GM04503 (cell line): ENCODE measurements at places on chromosomes 1 and 21.
A peak's percentile ranks its signal among the peaks of the same experiment; 100 is the strongest.

- no peak for DNase-seq
Observed at GRCh38 chr1:9529190-9529589, 10.1 kb upstream of the SLC25A33 start.

DNA sequence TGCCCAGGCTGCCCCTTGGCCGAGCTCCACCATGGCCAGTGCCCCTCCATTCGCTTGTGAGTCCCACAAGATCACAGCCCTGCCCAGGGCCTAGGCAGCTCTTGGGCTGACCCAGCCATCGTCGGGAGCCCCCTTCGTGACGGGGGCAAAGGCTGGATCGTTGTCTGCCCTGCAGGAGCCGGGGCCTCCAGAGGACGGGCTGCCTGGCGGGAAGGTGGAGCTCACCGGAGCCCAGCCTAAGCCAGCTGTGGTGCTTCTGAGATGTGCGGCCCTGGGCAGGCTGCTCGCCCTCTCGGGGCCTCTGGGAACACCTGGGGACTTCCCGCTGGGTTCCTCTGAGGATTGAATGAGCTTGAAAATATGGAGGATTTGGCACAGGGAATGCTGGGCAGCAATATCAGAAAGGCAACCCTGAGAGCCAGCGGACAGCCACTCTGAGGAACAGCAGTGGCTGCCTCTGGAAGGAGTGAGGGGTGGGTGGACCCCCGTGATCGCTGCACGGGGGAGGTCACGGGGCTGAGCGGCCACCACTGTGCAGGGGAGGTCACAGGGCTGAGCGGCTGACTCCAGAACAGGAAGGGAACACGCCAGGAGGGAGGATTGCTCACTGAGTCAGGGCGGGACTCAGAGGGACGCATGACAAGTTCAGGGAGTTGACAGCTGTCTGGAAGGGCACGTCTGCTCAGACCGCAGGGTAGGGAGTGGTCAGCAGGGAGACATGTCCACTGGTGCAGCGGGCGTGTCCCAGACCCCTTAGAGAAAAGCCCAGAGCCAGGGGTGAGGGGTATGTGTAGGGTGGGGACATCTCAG is 19.3 kb downstream of the TP73 start:
- DNase-seq, result no peak

DNA sequence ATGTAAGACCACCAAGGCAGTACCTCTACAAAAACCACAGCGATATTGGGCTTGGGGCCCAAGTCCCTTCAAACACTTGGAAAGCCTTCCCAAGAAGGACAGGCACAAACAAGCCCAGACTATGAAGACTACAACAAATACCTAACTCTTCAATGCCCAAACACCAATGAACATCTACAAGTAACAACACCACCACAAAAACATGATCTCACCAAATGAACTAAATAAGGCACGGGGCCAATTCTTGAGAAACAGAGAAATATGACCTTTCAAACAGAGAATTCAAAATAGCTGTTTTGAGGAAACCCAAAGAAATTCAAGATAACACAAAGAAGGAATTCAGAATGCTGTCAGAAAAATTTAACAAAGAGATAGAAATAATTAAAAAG is 86.8 kb downstream of the COL24A1 start:
- no peak for DNase-seq

DNA sequence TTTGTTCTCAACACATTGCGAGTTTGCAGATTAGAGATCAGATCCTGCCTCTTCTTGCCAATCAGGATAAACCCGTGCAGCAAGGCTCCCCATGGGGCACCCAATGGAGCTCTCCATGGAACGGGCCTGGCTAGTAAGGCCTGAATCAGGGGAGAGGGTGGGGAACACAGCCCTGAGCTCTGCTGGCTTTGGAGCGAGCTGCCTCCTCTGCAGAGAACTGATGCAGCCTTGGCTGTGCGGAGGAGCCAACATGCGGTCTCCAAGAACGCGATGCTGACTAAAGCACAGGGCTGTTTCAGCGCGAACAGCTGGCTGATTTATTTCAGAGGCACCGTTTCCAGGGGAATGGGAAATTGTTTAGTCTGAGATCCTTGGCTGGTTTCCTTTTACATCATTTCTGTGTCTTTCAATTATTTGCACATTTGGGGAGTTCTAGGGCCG is 139.7 kb downstream of the TSEN15 start:
- peak; percentile 82 for DNase-seq

DNA sequence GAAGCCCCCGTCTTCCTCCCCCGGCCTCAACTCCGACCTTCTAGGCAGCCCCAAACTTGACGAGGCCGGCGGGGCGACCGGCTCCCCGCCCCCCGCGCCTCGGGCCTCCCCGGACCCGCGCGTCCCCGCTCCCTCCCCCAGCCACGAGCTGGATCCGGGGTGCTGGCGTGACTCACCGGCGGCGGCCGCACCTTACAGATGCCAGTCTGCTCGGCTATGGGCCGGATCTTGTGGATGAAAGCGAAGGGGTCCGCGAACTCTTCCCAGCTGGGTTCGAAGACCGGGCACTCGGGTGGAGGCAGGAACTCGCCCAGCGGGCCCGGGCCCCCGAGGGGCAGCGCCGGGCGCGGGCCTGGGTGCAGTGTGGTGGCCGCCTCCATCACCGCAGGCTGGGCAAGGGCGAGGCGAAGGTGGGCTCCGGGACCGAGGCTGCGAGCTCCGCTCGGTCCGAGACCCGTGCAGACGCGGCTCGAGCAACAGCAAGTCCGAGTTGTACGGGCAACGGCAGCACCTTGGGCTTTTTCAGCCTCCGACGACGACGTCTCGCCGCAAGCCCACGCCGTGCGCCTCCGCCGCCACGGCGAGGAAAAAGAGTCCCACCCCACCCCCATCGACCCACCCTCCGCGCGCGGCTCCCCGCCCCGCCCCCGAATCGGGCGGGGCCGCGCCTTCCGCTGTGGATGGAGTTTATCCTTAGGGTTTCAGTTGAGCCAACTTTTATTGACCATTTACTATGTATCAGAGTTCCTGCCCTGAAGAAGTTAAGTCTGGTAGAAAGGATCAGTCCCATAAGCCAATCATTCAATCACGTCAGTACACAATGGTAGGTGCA is at the start of gene KDM5B:
KDM5B (minus strand) TSS at position 496 of the 832 bp plus-strand sequence; CDS start at position 380, 116 bp downstream.
- no peak for DNase-seq

DNA sequence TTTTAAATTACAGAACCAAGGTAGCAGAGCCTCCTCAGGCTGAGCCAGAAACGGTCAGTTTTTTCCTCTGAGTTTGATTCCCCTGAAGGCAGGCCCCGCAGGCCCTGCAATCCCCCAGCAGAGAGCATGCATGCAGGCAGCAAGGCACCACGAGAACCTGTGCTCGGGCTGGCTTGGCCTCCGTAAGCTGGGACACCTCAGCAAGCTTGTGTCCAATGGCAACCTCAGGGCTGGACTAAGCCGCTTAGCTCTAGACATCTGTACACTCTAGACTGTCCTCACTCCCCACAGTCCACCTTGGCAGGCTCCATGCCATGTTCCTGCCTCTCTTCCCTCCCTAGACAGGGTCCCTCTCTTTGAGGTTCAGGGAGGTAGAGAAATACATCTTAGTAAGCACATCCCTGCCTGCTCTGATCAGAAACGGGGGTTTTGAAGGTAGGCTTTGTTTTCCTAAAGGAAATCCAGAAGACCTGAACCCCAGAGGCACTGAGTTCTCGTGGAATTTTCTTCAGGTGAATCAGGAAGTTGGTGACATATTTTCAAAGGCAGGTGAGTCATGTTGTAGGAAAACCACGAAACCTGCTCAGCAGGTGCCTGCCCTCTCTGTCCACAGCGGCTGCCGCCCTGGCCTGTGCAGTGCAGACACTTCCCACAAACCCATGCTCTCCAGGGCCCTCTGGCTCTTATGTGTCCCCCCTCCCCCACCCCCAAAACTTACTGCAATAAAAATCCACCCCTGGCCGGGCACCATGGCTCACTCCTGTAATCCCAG is 7.0 kb downstream of the TMEM63A start:
- no peak for DNase-seq

- no peak for DNase-seq
Observed at GRCh38 chr1:56547977-56548376, 31.4 kb downstream of the PLPP3 start.

DNA sequence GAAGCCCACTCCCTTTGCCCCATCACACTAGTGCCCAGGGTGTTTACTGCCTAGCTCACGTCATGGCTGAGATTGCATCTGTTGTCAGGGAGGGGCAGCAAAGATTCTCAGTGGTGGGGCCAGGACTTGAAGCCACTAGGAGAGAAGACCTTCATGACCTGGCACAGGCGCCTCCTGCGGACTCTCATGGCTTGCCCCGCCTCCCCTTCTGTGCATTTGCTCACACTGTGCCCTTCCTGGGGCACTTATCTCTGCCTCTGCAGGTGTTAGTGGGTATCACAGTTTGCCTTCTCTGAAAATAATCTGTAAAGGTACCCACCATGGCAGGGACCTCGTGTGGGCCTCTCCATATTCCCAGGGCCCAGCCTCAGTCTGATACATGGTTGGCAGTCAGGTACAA is 20.1 kb downstream of the PTPRU start:
- DNase-seq, result no peak

- DNase-seq, result no peak
Observed at GRCh38 chr1:5945445-5945844, 46.8 kb downstream of the NPHP4 start.

DNA sequence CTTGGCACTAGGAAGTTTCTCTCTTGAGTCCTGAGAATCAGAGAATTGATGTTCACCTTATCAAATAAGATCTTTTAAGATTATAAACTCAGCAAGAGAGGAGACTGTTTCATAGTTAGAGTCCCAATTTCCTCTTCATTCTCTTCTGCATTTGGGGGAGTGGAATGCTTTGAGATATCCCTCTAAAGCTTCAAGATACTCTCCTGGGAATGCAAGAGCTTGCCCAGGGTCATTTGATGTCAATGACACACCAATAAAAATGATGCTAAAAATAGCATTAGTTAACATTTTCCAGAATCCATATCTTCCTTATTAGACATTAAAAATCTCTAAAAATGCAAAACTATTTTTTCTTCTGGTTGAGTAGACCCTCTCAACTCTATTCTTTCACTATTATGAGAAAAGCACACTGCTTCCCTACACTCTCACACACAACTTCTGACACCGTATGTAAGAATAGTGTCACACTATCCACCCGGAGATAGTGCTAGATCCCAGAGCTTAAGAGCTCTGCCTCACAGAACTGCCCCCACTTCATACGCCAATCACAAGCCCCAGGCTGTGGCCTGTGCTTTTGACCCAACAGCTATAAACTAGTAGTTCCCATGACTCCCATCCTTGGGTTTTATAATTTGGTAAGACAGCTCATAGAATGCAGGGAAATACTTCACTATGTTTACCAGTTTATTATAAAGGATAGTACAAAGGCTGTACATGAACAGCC is 399.9 kb upstream of the RUNX1 start:
- DNase-seq, result no peak

- no peak for DNase-seq
Observed at GRCh38 chr21:22925032-22925431, 1926.8 kb downstream of the NCAM2 start.

DNA sequence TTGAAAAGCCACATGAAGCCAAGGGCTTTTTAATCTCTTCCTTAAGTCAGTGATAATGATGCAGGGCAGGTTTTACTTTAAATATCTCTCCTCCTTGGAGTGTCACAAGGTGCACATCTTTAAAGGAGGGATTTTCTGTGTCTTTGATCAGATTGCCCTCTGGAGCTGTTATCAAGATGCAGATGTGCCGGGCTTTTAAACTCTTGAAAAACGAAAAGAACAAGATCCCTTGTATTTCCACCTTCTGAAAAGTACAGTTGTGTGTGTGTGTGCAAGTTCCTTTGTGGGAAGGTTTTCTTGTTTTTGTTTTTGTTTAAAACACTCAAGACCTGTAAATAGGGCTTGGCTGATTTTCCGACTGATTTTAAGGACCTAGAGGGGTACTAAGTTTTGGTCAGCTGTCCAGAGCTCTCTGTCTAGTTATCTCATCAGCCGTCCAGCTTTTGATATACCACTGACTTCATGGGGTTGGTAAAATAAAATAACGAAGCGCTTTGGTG is 1.6 kb downstream of the MARK1 start:
- DNase-seq, result no peak

DNA sequence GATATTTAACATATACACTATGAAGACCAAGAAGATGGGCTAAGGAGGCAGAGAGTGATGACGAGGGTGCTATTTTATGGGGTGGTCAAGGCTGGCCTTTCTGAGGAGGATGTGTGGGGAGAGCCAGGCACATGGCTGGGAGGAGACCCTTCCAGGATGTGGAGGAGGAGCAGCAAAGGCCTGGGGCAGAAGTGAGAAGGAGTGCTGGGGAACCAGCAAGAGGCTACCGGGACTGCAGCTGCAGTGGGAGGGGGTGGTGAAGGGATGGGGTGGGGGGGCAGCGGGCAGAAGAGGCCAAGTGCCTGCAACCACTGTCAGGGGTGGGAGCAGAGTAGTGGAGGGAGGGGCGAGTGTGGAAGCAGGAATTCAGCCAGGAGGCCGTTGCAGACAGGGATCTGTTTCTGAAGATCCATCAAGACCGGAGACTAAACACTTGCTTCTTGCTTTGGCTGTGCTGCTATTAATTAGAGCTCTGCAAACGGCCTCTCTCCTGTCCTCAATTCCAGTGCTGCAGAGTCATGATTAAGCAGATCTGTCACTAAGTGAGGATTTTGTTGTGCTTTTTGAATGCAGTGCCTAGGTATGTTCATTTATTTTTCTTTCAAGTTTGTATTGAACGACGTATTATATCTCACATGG is 89.9 kb downstream of the IER5 start:
- DNase-seq, result no peak

DNA sequence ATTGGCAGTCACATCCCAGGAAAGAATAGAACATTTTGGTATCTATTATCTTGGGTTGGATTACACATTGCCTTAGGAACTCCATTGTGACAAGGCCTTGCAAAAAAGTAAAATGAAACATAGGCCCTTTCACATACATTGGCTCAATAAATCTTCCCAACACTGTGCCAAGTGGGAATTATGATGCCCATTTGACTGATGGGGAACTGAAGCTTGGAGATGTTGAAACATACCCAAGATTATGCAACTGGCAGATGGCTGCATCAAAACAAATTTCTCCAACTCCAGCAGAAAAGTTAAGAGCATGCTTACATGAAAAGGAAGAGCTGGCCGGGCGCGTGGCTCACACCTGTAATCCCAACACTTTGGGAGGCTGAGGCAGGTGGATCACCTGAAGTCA is 26.9 kb downstream of the PLEKHO1 start:
- DNase-seq, result no peak

- DNase-seq, result no peak
Observed at GRCh38 chr1:21631944-21632887, 36.9 kb downstream of the RAP1GAP start.

- DNase-seq, result no peak
Observed at GRCh38 chr1:226882631-226883409, 12.4 kb downstream of the PSEN2 start.

GRCh38 chr1:53197291-53198200 is 922 bp downstream of the CPT2 start:
- DNase-seq, result no peak

DNA sequence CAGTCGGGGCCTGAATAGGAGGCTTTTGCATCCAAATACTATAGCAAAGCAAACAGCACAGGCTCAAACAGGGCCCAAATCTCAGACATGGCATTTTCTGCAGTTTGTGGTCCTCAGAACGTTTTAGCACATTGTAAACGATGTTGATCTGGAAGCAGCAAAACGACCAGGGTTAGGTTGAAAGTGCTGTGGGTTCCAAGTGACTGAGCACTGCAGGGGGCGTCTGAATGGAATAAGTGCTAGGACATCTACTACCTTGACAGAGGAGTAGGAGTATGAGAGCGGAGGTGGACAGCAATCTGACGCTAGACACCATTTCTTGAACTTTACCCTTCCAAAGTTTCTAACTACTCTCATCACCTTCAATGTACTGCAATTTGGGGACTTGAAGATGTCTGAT is 214.9 kb downstream of the BARHL2 start:
- DNase-seq, result no peak

- no peak for DNase-seq
Observed at GRCh38 chr1:200561856-200562214, 58.7 kb downstream of the KIF14 start.

- no peak for DNase-seq
Observed at GRCh38 chr1:219791766-219792165, 136.6 kb downstream of the SLC30A10 start.
